ENCODE measurements at places on chromosomes 13 and 19.

DNA sequence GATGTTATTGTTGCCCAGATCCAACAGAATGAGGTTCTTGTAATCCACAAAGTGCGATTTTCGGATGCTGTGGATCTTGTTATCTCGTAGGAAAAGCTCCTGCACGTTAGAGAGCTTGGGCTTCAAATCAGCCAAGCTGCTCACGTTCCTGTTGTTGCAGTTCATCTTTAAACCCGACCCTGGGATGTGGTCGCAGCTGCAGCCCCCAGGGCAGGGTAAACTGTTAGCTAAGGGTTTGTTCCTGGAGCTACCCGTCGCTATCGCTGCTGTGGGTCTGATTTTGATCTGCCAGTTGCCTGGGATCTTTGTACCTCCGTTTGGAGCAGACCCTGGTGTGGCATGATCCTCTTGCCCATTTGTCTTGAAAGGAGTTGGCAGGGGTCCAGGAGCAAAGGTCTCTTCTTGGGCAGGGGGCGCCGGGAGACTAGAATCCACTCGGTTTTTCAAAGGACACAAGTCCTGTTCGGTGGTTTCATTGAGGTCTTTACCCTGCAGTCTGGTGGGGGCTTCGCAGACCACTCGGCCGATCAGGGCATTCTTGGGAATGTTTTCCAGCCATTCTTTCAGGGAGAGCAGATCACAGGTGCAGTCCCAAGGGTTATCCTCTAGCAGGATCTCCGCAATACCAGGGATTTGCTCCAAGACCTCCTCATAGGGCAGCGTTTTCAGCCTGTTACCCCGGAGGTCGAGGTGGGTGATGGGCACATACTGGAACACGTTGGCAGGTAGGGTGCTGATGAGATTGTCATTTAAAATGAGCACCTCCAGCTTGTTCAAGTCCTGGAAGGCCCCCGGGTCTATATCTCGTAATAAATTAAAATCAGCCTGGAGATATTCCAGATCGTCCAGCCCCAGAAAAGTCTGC is 1.8 kb downstream of the SLITRK1 start:
- peak; percentile 20 for DNase-seq

- DNase-seq, result no peak
Observed at GRCh38 chr13:111861766-111862366, 205.1 kb upstream of the SOX1 start.

- peak; percentile 40 for DNase-seq
Observed at GRCh38 chr13:91406619-91407018, 8.2 kb downstream of the GPC5 start.

- peak; percentile 94 for DNase-seq
Observed at GRCh38 chr19:11130824-11131455, 24.6 kb downstream of the SPC24 start.

GRCh38 chr13:38763446-38764381 is 76.8 kb downstream of the FREM2 start:
- DNase-seq, result peak; percentile 80

- DNase-seq, result peak; percentile 99
Observed at GRCh38 chr19:45882652-45883585, 3.0 kb downstream of the IRF2BP1 start.

DNA sequence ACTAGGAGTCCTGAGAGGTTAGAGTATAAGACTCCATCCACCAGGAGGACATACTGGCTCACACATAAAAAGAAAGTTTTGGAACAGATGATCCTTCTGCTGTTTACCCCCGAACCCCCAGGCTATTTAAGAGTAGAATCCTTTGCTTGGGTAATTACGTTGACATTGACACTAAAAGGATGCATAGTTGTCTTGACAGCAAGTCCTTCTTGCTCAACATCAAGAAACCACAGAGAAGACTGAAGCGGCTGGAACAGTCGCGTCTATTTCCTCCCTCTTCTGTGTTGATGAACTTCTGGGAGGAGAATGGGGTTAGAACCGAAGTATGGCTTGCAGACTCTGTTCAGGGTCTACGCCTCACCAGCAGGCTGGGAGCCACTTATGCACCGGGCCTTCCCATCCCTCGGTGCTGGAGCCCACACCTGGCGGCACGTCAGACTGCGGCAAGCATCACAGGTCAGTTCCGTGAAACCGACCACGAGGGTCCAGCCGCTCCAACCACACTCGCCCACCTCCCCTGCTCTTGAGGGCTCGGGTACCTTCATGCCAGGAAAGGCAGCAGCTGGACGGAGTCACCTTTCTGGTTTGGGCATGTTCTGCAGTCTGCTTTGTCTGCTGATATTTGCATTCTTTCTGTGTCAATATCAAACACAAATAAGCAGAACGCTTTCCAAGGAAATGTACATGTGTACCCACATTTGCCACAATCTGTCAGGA is 42.4 kb upstream of the RANBP3 start:
- DNase-seq, result peak; percentile 94

- DNase-seq, result no peak
Observed at GRCh38 chr13:41851351-41851750, 109.6 kb downstream of the VWA8 start.

DNA sequence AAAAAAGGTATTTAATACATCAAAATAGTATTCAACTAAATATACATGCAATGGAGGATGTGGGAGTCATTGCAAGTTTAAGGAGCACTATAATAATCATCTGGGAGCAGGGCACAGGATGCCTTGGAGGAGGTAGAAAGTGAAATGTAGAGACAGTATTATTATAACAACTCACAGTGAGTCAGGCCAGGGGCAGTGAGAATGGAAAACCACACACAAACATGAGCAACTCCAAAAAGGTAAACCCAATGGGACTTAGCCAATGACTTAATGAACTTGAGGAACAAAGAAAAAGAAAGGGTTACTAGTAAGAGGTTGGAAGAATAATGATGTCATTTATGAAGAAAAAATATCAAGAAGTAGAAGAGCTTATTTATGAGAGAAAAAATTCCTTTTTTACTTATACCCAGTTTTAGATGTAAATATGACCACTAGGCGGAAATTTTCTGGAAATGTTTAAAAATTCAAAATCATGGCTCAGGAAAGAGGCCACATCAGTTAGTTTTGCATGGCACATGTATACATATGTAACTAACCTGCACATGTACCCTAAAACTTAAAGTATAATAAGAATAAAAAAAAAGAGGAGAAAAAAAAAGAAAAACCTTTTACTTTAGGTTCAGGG is 389.3 kb downstream of the SUCLA2 start:
- no peak for DNase-seq

- peak; percentile 17 for DNase-seq
Observed at GRCh38 chr13:78625384-78625783, 22.0 kb upstream of the POU4F1 start.

Data from DMS53 (cell line).